ENCODE measurements at places on chromosomes 11 and 22. TPM values are rescaled to one million over a fixed set of nuclear protein-coding genes. Genes with fewer than 3 reads are reported as not detected.

The PDE2A gene
- 3.6 TPM for total RNA-seq

- DNase-seq = peak; percentile 38
Observed at GRCh38 chr22:20777420-20778177, 3.7 kb downstream of the SERPIND1 start.

GRCh38 chr22:33272180-33272579, 214.0 kb upstream of the SYN3 start:
- DNase-seq = no peak

The GLB1L3 gene
- total RNA-seq = 0.03 TPM

DNA sequence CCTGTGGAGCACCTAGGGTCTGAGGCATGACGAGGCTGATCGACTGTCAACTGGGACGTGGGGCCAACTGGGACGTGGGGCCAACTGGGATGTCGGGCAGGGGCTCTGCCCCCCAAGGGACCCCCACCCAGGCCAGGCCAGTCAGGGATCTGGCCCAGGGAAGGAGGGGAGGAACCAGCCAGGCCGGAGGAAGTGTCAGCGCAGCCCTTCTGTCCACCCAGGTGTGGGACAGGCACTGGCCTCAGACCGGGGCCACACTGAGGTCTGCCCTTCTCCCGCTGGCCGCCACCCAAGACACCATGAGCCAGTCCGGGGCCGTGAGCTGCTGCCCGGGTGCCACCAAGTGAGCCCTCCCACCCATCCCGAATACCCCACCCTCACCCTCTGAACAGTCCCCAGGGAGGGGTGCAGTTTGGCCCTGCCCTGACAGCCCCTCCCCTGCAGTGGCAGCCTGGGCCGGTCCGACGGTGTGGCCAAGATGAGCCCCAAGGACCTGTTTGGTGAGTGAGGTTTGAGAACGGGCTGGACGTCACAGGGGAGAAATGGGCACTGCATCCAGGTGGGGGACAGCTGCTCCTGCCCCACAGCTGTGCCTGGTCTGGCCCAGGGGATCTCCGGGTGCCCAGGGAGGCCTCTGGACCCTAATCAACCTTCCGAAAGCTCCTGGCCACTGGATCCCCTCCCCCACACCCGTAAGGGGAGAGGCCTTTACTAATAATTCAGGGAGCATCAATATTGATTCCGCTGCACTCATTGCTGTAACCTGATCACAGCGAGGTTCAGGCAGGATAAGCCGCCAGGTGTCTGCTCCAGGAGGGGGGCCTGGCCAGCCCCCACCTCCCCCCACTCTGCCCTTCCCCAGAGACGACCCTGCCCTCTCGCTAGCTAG, 3.3 kb downstream of the EPS8L2 start:
- no peak for DNase-seq

DNA sequence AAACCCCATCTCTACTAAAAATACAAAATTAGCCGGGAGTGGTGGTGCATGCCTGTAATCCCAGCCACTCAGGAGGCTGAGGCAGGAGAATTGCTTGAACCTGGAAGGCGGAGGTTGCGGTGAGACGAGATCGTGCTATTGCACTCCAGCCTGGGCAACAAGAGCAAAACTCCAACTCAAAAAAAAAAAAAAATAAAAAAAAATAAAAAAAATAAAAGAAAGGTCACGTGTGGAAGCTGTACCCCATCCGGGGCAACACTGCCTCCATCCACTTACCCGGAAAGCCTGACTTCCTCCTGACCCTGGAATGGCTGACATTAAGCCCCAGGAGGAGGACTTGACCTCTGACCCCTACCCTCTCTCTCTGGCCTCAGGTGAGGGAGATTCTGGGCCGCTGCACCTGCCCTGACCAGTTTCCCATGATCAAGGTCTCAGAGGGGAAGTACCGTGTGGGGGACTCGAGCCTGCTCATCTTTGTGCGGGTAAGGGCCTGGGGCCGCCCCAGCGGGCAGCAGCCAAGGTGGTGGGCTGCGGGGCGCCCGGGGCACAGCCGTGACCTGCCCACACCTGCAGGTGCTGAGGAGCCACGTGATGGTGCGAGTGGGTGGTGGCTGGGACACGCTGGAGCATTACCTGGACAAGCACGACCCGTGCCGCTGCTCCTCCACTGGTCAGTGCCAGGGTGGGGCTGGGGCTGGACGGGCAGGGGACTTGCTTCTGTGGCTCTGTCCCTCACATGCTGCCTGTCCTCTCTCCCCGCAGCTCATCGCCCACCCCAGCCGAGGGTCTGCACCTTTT, 3.8 kb downstream of the GAS2L1 start:
- no peak for DNase-seq

- DNase-seq = no peak
Observed at GRCh38 chr22:46666577-46667244, 46.5 kb downstream of the GRAMD4 start.

The NCR3LG1 gene
- total RNA-seq = 0.53 TPM

GRCh38 chr22:44147821-44148574, 32.7 kb upstream of the PARVG start:
- no peak for DNase-seq

GRCh38 chr22:22210889-22211833, 33.4 kb upstream of the VPREB1 start:
- DNase-seq = no peak

DNA sequence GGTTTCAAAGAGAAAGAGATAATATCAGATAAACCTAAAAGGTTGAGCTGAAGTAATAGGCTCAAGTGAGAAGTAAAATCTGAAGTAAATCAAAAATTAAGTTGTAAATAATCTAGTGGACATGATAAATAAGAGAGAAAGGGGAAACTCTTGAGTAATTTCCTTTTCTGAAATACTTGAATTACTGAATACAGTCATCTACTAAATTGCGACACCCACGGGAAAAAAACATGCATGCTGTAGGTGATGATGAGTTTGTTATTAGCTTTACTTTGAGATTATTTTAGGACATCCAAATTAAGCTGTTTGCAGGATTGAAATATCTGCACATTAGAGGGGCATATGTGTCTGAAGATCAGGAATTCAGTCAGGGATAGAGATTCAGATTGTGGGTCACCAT, 50.0 kb upstream of the CARD18 start:
- DNase-seq = no peak

The CDKN1C gene
- total RNA-seq = 4.4 TPM

The ASRGL1 gene
- total RNA-seq = 12.2 TPM

The LRFN4 gene
- 77.1 TPM for total RNA-seq

- DNase-seq = no peak
Observed at GRCh38 chr11:114433376-114433775, 5.9 kb upstream of the REXO2 start.

The OTUB1 gene
- total RNA-seq = 80.1 TPM

The NELL1 gene
- total RNA-seq = not detected

DNA sequence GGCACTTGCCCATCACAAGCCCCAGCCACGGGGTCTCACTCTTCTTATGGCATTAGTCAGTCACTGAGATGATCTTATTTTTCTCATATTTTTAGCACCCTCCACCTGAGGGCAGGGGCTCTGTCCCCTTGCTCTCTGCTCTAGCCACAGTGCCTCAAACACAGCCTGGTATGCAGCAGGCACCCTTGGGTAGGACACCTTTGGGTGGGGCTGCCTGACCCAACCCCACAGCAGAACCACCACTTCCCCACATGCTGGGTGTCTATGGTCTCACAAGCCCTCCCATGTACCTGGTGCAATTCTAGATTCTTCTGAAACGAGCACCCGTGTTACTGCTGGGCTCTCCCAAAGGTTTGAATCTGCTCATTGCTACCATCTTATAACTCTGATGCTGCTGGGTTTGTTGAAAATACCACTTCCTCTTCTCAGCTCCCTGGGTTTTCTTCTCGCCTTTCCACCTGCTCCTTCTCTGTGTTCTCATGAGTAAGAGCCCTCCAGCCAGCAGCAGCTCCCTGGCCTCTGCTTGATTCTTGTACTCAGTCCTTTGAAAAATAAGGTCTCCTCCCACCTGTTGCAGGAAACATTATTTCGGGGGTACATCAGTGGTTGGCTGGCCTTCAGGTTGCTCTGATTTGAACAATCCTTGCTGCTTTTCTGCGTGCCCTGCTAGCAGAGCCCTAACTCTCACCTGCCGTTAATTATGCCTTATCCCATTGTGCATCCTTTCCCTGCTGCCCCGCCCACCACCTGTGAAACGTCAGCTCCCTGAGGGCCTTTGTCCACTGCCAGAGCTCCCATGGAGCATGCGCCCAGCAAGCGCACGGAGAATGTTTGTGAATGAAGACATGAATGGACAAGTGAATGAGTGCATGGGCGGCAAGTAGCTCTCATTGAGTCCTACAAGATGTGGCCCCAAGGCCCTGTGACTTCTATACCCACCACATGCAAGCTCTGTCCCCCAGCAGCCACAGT, 1181.6 kb downstream of the TBC1D22A start:
- DNase-seq = no peak

The LDLRAD3 gene
- 9.4 TPM for total RNA-seq

DNA sequence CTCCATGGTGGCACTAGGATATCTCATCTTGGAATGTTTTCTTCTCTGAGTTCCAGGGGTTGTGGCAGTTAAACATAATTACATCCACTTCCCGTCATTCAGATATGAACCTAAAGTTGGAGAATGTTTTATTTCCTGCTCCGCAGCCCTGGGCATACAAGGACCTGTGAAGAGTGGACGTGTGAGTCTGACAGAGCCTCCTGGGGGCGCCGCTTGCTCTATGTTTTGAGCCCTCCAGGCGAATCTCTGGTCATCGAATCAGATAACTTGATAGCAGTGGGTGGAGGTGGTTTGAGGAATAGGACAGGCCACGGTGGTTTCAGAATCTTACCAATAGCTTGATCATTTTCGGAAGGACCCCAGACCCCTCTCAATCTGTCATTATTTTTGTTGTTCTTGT, 174.2 kb downstream of the NTM start:
- peak; percentile 52 for DNase-seq

The GNAZ gene
- 0.70 TPM for total RNA-seq

DNA sequence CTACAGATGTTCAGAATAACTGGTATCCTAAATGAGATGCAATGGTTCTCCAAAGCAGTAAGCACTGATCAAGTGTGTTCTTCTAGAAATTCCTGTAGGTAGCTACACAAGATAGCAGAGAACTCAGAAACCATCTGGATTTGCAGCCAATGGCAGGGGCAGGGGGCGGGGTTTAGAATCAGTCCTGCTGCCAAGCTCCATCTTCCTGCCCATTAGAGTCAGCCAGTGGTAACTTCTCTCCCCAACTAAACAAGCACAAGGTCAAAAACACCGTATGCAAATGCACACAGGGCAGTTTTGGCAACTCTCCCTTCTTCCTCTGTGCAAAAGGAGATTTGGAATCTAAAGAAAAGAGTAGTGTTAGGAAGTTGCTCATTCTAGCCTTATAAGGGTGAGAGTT, 237.5 kb upstream of the CCDC90B start:
- no peak for DNase-seq

DNA sequence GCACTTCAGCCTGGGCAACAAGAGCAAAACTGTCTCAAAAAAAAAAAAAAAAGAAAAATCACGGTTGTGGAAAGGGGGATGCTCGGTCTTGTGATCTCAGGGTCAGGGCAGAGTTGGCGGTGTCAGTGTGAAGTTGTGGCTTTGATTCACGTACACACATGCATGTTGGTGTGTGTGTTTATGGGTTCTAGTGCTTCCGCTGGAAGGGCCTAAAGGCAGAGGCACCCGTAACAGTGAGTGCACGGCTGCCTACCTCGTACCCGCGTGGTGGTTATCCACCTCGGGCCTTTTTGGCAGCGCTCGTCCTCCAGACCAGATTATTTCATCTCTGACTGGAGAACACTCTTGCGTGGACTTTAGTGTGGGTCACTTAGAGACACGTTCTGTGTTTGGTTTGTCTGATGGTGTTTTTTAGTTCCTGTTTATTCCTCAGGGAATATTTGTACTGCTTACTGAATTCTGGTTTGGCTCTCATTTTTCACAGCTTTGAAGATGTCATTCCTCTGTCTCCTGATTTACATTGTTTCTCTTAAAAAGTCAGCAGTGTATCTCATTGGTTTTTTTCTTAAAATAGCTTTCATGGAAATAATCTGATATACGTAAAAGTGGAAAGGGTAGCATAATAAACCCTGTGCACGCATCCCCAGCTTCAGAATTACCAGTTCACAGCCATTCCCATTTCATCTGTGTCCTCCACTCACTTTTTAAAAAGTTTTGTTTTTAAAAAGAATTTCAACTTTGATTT, 15.6 kb downstream of the ZBED4 start:
- no peak for DNase-seq

The USH1C gene
- total RNA-seq = not detected

GRCh38 chr11:73818846-73819245, 31.2 kb downstream of the MRPL48 start:
- peak; percentile 10 for DNase-seq

DNA sequence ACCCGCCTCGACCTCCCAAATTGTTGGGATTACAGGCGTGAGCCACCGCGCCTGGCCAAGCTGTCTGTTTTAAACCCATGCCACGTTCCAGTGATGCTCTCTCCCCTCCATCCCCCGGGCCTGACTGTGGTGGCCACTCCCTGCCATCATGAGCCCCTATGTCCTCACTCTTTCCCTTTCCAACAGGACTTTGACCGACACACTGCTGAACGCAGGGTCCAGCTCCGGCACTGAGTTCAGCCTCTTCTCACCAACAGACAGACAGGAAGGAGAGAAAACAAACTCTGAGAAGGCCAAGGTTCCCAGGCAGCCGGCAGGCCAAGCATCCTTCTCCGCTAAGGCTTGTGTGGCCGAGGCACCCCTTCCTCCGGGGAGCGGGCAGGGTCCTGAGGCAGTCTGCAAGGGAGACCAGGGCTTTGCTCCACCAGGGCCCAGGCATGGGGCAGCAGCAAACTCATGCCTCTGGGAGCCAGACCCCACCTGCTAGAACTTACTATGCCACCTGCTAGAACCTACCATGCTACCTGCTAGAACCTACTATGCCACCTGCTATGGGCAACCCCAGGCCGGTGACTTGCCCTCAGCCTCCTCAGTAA, 152.7 kb downstream of the CRYBB2 start:
- no peak for DNase-seq

- DNase-seq = no peak
Observed at GRCh38 chr11:63951779-63952536, 13.2 kb downstream of the NAA40 start.

The CNTF gene
- total RNA-seq = 1.3 TPM

DNA sequence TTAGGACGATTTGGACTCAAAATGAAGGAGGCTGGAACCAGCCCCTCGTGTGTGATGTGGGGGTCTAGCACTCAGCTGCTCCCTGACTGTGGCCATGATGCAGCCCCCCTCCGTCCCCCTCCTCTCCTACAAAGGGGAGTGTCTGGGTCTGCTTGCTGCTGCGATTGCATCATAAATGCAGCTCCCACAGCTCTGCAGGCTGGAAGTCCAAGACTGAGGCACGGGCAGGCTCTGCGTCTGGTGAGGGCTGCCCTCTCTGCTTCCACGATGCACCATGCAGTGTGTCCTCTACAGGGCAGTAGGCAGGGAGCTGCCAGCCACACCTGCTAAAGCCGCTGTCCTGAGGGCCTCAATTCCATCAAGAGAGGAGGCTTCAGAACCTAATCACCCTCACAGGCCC, 432.1 kb downstream of the BRD1 start:
- no peak for DNase-seq

- DNase-seq = no peak
Observed at GRCh38 chr11:71115770-71116692, 136.3 kb downstream of the SHANK2 start.

The KCNQ1OT1 gene
- total RNA-seq = 0.18 TPM
